ENCODE measurements at places on chromosomes 1 and 21.

- no peak for DNase-seq
Observed at GRCh38 chr1:246034630-246035029, 472.4 kb downstream of the SMYD3 start.

DNA sequence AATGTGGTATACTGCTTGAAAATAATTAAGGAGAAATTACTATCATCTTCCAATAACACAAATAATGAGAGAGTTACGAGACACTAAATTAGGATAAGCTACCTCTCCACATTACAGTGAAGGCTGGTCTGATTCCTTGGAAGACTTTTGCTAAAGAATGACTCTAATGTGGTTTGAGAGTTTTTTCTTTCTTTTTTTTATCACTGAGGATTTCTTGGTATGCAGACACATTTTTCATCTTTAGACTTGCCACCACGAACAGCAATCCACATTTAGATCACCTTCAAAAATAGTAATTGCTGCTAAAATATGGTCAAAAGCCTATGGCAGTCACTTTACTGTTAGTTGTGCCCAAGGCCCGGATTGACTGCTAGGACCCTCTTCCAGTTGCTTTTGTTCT is 16.6 kb upstream of the TMEM35B start:
- DNase-seq: no peak

- DNase-seq: no peak
Observed at GRCh38 chr1:189253601-189254350, 1223.9 kb downstream of the BRINP3 start.

DNA sequence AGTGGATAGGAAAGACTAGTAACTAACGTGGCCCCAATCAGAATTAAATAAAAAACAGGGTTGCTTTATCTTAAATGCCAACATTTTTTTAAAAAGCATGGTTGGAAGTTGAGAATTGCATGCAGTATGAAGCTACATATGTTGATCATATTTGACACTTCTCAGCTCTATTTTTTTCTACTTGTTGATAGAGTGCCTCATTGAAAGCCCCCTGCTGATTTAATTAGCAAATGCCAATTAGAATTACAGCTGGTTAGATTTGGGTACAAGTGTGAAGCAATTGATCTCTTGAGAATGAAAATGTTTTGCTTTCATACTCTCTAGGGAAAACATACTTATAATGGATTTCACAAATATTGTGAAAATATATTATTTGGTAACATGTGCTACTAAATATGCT is 40.5 kb downstream of the CHD1L start:
- no peak for DNase-seq

GRCh38 chr1:22056043-22056442 is 3.5 kb downstream of the CDC42 start:
- no peak for DNase-seq

GRCh38 chr1:4056422-4056821 is 156.3 kb upstream of the C1orf174 start:
- no peak for DNase-seq

DNA sequence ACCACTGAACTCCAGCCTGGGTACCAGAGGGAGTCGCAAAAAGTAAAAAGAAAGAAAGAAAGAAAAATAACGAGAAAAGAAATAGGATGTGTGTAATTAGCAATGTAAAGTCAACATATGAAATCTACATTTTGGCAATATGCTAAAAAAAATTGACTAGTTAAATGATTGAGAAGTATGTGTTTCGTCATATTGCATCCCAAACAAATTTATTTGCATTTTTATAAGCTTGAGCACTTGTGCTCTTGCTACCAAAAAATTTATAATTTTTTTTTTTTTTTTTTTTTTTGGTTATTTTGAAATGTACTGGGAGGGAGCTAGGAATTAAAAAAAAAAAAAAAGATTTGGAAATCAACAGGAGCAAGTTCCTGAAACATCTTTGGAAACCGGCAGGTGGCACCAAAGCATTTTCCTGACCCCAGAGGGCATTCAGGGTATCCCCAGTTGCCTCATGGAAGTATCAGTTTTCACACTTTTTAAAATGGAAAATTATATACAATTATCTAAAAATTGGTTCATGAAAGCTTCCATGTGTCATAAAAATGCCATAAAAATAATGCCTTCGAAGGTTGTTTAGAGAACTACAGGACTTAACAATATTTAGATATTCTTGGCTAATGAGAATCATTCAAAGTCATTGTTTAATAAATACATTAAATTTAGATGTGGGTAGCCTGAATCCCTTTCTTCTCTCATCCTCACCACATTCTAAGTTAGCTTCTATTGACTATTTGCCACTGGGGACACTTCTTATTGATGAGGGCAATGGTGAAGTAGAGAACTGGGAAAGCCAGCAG is 4.8 kb upstream of the HEATR1 start:
- DNase-seq: no peak

- DNase-seq: no peak
Observed at GRCh38 chr1:147214325-147214724, 10.8 kb downstream of the FMO5 start.

DNA sequence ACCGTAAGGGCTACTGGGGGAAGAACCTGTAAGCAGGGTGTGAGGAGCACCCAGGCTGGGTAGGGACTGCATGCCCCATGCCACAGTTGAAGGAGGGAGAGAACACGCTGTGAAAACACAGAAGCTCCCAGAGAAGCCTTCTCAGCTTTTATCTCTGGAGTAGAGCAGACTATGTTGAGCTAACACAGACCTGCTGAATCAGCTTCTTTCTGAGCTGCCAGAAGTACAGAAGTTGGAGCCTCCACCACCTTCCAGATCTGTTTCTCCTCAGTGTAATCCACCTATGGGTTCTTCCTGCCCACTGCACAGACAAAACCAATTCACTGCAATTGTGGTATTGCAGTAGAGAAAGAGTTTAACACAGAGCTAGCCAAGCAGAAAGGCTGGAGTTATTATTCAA is 5.4 kb downstream of the YBEY start:
- no peak for DNase-seq
